ENCODE measurements at places on chromosomes 5 and 9. TPM values are rescaled to one million over a fixed set of nuclear protein-coding genes. Genes with fewer than 3 reads are reported as not detected.

GRCh38 chr5:96336351-96336985, 96.6 kb downstream of the PCSK1 start:
- no peak for DNase-seq

GRCh38 chr9:133855802-133856521, 117.8 kb upstream of the SARDH start:
- no peak for DNase-seq

GRCh38 chr5:42956551-42956950, 83.6 kb downstream of the ANXA2R start:
- DNase-seq = no peak

Gene ANKRD31
- 0.10 TPM for total RNA-seq

All from chondrocyte (in vitro differentiated cells).